ENCODE measurements at places on chromosomes 7 and 10.

DNA sequence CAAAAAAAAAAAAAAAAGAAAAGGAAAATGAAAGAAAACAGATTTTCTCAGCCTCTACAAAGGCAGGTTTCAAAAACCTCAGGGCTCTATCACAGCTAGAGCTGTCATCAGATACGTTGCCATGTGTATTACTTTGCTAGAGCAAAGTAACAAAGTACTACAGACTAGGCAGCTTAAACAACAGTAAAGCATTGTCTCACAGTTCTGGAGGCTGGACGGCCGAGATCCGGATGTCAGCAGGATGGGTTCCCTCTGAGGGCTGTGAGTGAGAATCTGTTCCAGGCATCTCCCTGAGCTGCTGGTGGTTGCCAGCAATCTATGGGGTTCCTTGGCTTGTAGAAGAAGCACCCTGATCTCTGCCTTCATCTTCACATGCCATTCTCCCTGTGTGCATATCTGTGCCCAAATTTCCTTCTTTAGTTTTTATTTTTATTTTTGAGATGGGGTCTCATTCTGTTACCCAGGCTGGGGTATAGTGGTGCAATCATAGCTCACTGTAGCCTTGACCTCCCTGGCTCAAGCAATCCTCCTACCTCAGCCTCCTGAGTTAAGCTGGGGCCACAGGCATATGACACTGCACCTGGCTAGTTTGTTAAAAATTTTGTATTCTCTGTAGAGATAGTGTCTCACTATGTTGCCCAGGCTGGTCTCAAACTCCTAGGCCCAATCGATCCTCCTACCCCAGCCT lies 48.9 kb upstream of the KDM7A start:
- DNase-seq = no peak

GRCh38 chr10:13491747-13492360 lies 37.0 kb downstream of the BEND7 start:
- DNase-seq = no peak

DNA sequence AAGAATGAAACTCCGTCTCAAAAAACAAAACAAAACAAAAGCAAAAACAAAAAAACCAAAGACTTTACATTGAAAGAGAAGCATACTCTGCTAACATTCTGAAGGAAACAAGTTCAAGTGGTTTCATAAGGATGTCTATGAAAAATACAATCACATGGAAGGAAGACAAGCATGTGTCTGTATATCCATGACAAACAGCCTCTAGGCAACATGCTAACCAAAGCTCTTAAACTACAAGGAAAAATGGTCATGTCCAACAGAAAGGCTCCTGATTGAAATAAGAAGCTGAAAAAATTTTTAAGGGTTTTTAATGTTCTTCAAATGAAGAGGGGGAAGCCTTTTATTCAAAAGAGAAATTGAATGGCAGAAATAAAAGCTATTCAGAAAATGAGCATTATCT lies 64.9 kb downstream of the UBE2H start:
- DNase-seq = no peak

DNA sequence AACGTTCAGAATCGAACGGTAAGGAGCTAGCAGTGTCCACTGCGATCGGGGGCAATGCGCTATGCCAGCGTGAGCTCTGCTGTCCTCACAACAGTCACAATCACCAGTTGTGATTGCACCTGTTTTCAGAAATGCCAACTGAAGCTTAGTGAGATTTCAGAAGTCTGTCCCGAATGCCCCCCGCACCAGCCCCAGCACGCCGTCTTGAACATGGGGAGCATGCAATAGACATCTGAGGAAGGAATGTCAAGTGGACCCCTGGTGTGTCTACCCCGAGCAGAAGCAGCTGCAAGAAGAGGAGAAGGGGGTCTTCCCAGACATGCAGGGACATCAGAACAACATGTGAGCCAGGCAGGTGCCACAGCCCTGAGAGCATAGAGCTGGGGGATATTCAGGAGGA lies 125.7 kb upstream of the CHST15 start:
- DNase-seq = no peak

GRCh38 chr10:44828508-44829142 lies 82.5 kb upstream of the TMEM72 start:
- no peak for DNase-seq

GRCh38 chr7:73769481-73770001 lies 529 bp downstream of the CLDN3 start:
- DNase-seq = no peak

DNA sequence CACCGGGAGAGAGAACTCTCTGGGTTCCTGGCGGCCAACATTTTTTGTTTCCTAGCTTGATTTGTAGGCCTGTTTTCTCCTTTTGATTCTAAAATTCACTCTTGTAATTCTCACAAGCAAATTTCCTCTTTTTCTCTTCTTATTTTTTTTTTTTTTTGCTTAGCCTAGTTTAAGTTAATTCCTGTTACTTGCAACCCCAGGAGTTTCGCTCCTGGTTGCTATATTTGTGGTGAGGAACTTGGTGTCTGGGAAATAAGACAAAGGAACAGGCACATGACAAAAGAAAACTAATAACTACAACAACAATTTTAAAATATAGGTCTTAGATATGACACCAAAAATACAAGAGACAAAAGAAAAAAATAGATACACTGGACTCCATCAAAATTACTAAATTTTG lies 6.7 kb downstream of the AOAH start:
- no peak for DNase-seq

DNA sequence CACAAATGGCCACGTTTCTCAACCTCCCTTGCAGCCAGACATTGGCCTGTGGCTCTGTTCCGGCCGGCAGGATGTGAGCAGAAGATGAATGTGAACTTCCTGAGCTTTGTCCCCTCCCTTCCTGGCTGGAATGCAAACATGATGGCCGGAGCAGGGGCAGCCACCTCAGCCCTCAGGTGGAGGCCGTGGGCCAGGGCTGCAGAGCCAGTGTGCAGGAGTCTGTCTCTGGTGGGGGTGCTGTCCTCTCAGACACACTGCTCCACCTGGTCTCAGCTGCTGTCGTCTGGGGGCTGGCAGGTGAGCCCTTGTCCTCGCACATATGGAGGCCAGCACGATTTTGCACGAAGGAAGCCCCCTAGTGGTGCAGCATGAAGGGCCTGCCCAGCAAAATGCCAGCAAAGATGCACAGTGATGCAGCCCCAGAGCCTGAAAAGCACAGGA lies 25.3 kb upstream of the PWWP2B start:
- no peak for DNase-seq

DNA sequence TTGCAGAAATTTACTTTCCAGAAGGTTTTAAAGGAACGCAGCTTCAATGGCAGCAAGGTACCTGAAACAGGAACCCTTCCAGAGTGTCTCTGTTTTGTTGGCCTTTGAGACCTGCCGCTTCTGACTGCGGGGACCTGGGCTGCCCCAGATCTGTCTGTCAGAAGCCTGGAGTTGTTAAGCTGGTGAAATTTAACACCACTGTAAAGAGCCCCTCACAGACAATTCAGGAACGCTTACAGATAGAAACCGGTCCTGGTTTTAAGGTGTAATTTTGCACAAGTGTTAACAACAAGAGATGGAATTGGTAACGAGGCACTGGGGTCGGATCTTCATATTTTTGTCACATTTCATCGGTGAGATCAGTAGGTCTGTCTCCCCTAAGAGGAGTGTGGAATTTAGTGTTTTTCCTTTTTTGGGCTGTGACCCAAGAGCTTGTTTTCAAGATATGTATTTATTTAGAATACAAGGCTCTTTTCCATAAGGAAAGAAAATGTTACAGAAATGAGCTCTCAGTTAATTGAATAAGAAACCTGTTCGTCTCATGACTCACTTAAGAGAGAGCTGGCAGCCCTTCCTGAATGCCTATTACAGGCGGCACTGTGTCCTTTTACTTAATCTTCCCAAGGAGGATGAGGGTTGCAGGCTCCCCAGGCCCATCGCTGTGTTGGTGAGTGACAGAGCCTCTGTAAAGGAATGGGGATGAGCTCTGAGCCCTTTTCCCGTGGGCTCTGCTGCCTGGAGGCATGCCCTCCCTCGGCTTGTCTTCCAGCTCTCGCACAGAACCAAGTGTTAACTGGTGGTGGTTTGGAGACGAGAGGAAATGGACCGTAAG lies 168.7 kb downstream of the CUX1 start:
- no peak for DNase-seq

DNA sequence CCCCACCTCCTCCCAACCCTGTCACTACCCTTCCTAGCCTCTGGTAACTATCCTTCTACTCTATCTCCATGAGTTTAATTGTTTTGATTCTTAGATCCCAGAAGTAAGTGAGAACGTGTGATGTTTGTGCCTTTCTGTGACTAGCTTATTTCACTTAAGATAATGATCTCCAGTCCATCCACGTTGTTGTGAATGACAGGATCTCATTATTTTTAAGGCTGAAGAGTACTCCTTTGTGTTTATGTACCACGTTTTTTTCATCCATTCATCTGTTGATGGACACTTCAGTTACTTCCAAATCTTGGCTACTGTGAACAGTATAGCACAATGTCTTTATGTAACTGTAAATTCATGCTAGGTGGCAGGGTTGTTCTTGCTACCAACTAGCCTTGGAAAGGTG lies 461.6 kb downstream of the PLXDC2 start:
- DNase-seq = no peak

GRCh38 chr10:92688927-92689662 lies 660 bp upstream of the HHEX start:
- DNase-seq = no peak

GRCh38 chr7:31970501-31970900 lies 99.7 kb downstream of the PDE1C start:
- no peak for DNase-seq

GRCh38 chr10:119284679-119285096 lies 77.3 kb downstream of the GRK5 start:
- no peak for DNase-seq

- no peak for DNase-seq
Observed at GRCh38 chr10:17648243-17649035, 4.5 kb downstream of the STAM start.

- DNase-seq = no peak
Observed at GRCh38 chr10:1938317-1938716, 201.0 kb upstream of the ADARB2 start.

DNA sequence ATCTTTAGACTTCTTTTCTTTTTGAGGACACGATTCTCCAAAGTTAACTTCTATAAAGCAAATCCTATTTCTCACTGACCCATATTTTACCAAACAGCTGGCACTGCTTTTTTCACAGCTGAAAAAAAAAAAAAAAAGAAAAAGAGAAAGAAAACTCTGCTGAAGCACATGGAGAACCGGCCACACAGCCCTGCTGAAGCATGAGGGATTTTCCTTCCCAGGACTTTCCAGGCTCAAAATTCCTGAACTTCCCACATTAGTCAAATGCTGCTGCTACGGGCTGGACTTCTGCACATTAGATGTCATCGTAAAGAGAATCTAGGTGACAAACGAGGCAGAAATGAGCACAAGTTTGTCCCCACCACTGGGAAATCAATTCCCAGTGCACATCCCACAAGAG lies 25.2 kb downstream of the HIPK2 start:
- no peak for DNase-seq

GRCh38 chr10:114541081-114541796 lies 116.8 kb downstream of the ABLIM1 start:
- peak; percentile 35 for DNase-seq

DNA sequence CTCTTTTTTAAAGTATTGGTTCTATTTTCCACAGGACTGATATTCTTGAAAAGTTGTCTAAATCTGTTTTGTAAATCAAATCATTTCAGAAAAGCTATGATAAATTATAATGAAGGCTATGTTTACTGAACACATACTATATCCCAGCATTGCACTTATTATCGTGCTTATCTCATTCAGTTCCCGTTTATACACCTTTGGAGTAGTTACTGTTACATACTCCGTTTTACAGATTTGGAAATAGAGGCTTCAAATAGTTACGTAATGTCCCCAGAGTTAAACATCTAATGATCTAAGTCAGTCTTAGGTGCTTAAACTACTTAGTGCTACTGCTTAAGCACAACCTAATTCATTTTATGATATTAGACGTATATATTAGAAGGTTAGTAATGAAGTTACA lies 1.2 kb downstream of the NUP205 start:
- no peak for DNase-seq

DNA sequence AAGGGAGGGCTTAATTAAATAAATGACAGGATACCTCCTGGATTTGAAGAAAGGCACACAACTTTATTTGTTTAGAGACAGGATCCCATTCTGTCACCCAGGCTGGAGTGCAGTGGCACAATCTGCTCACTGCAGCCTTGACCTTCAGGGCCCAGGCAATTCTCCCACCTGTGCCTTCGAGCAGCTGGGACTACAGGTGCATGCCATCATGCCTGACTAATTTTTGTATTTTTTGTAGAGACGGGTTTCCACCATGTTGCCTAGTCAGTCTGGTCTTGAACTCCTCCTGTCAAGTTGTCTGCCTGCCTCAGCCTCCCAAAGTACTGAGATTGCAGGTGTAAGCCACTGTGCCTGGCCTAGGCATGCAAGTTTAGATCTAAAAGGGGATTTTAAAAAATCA lies 272.7 kb upstream of the MBL2 start:
- DNase-seq = no peak

GRCh38 chr7:137989094-137989493 lies 12.8 kb downstream of the CREB3L2 start:
- no peak for DNase-seq

DNA sequence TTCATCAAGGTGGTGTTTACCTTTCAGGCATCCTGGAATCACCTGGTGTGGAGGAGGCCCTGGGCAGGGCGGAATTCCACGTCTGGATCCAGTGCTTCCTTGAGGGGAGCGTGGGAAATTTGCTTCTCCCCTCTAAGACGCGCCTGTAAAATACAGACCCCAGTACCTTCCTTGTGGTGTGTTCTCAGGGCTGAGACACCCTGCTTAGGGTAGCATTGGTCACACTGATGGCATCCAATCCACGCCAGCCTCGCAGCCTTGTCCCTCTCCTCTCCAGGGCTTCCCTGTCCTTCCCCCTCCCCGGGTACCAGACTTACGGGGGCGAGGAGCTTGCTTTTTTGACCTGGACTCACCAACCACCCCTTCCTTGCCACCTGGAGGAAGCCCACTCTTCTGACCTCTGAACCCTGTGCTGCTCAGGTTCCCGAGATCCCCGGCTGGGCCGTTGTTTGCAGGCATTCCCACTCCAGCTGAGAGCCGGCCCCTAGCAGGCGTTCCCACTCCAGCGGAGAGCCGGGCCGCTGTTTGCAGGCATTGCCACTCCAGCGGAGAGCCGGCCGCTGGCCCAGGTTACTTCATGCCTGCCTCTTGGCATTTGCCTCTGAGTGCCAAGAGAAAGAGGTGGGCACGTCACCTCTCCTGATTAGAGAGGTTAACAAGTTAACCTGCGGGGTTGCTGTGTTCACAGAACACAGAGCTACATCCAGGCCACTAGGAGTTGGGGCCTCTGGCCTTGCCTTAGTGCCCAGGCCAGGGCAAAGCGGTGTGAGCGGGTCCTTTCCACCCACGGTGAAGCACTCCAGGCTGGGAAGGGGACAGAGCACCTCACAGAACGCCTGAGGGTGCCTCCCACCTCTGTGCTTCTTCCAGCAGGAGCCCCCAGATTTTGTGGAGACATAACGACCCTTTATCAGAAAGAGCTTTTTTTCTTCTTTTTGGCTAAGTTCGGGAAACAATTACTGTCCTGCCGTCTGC lies 254.0 kb upstream of the PPP2R2D start:
- no peak for DNase-seq

- DNase-seq = no peak
Observed at GRCh38 chr10:77566236-77566635, 71.4 kb downstream of the KCNMA1 start.

- no peak for DNase-seq
Observed at GRCh38 chr10:106493226-106493625, 671.3 kb downstream of the SORCS1 start.

GRCh38 chr10:95384011-95384704 lies 93.4 kb upstream of the PDLIM1 start:
- no peak for DNase-seq

All from stimulated activated CD8-positive, alpha-beta memory T cell treated with anti-CD3 and anti-CD28 coated beads, Interleukin-15, amount 100 ng/mL, for 4 hours (primary cell).